Ovary (tissue), 10 donors: ENCODE measurements at places on chromosomes 7 and 10.

DNA sequence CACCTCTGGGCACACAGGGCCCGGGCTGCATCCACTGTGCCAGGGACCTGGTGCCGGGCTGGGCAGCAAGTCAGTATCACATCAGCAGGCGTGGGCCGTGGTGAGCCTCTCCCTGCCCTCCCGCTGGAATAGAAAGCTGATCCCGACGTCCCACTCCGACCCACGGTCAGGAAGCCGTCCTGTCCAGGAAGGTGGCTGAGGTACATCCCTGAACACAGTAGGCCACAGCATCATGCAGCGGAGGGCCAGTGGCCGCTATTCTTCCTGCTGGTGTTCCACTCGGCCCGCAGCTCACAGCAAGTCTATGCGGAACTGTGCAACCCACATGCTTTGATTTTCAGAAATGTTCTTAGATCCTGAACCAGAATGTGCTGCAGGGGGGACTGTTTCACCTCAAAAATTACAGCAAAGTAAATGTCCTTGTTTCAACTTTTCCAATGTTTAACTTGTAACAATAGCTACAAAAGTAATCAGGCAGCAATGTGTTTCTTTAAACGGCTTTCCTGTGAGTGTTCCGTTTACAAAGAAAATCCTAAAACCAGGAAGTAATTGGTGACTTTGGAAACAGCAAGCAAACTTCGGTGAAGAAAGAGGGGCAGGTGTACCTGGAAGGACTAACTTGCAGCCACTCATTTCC is 676 bp upstream of the GPR146 start:
- DNase-seq: no peak

GRCh38 chr7:40922316-40922670 is 780.6 kb downstream of the INHBA start:
- no peak for DNase-seq

DNA sequence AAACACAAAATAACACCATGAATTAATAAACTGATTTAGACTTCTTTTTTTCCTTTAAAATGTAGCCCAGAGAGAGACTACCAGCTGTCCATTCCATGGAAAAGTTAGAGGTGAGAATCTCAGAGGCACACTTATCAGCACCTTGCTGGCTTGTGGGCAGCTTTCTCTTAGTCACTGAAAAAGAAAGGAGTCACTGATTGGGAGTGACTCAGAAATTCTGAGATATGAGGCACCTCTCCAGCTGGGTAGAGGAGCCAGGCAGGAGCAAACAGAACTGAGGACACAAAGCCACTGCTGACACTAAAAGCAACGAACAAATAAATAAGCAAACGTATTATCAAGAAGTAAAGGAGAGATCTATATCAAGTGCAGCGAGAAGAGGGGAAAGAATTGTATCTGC is 310.6 kb downstream of the PARD3 start:
- no peak for DNase-seq

DNA sequence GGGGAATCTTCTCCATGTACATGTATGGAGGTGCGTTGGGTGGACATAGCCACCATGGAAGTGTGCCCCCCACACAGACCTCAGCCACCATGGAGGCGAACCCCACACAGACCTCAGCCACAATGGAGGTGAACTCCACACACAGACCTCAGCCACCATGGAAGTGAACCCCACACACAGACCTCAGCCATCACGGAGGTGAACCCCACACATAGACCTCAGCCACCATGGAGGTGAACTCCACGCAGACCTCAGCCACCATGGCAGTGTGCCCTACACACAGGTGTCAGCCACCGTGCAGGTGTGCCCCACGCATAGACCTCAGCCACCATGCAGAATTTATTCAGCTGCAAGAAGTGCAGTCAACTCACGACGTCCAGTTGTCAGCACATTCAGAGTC is 339.7 kb downstream of the ACTR3B start:
- no peak for DNase-seq

DNA sequence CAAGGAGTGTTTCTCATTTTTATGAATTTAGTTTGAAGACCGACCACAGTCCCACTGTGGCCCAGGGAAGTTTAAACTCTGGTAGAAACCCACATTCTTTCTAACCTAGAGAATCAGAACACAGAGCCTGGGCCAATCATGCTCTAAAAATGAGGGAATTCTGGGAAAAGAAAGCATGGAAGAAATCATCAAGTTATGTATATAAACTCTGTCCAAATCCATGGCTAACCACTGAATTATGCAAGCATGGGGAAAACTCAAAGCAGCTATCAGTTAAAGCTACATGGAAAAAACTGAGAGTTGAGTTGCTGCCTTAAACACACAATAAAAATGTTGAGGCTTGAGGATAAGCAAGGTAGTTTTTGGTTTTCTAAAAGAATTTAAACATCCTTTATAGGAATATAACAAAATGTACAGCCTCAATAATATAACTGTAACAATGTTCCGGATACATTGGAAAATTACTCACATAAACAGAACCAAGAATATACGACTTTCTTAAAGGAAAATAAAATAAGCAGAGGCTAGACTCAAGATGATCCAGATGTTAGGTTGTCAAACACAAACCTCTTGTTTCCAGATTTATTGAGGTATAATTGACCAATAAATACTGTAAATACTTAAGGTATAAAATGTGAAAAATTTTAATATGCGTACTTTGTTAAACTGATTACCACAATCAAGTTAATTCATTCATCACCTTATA is 311.2 kb upstream of the GNAI1 start:
- DNase-seq: no peak

GRCh38 chr10:100307684-100308083 is 21.2 kb upstream of the BLOC1S2 start:
- DNase-seq: no peak

DNA sequence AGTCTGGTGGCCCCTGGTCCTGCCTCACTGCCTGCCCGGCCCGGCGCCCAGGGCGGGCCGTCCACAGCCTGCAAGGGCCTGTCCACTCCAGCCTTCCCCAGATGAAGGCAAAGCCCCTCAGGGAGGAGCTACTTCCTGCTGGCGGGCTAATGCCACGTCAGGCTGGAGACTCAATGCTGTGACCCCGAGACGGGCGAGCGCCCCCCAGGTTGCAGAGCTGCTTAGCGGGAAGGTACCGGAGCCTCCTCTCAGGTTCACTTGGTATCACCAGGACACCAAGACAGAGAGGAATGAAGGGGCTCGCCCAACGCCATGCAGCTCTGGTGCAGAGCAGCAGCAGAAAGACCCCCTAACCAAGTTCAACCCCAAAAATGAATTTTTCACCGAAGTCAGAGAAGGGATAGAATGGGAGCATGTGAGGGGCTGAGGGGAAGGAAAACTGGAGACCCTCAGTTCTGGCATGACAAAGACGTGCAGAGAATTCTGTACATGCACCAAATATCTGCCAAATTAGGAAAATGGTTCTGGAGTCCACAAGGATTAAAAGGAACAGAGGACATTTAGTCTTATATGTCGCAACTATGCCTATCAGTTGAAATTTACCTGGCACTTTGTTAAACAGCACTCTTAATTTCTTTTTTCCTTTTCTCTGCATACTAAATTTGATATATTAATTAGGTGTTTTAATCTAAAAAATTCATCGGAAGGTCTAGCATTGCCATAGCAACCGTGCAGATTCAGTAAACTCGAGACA is 2.8 kb downstream of the STK32C start:
- peak; percentile 30 for DNase-seq

DNA sequence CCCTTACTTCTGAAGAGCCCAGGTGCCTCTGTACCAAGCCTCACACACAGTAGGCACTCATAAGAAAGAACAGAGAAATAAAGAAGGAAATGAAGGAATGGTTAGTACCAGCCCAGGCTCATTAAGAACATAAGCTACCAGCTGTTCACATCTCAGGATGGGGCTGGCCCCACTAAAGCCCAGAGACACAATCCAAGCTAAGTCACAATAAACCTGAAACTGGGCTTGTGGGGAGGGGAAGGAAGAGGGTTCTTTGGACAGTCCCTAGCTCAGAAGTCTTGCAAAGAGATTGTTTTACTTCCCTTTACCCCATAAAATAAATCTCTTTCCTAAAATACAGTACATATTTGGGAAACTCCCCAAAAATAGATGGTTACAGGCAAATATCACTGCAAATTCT is 24.3 kb downstream of the FBXW4 start:
- DNase-seq: no peak

- DNase-seq: no peak
These were observed 123.1 kb upstream of the PITRM1 start for GRCh38 chr10:3295582-3296151.

DNA sequence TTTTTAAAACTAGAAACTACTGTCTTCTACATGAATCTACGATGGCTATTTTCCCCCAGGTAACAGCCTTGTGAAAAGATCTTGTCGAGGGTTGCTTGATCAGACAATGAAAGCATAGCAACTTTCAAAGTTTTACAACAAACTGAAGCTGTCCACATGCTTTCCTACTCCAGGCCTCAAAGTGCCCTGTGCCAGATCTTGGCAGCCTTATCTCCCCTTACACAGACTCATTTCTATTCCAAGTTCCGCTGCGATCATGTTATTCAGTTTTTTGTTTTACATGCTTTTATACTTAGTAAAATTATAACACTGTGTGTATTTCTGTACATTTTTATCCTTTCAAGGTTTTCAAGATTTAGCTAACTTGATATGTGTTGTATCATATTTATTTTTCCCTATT is 661.7 kb upstream of the SORCS1 start:
- no peak for DNase-seq

- peak; percentile 45 for DNase-seq
These were observed 125.7 kb downstream of the RGS10 start for GRCh38 chr10:119416855-119417254.

- no peak for DNase-seq
These were observed 260.3 kb downstream of the AHR start for GRCh38 chr7:17558558-17559332.

- no peak for DNase-seq
These were observed 30.0 kb downstream of the MTERF1 start for GRCh38 chr7:91850455-91850854.
